EL (cell line): ENCODE measurements at places on chromosomes 6 and 20.
A peak's percentile ranks its signal among the peaks of the same experiment; 100 is the strongest.

- peak; percentile 55 for DNase-seq
Measured at GRCh38 chr20:52103335-52103912, 88.2 kb downstream of the ZFP64 start.

DNA sequence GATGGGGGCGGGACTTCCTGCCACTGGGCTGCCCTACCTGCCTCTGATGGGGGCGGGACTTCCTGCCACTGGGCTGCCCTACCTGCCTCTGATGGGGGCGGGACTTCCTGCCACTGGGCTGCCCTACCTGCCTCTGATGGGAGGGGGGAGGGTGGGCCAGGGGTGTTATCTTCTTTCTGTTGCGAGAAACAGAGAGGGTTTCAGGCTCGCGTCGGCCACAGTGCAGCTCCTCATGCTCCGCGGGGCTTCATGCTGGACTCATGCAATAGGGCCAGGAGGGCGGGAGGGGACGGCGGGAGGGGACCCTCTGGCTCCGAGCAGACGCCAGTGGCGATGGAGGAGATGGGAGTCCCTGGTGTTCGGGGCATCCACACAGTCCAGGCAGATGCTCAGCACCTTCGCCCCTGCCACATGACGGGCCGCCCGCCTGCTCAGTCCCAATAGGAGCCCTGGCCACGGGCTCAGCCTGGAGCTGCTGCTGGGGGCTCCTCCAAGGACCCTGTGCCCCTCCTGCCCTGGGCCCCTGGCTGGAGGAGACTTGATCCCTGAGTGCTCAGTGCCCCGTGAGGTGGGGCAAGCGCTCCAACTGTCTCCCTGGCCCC lies 48.8 kb upstream of the CHRNA4 start:
- DNase-seq, result no peak

DNA sequence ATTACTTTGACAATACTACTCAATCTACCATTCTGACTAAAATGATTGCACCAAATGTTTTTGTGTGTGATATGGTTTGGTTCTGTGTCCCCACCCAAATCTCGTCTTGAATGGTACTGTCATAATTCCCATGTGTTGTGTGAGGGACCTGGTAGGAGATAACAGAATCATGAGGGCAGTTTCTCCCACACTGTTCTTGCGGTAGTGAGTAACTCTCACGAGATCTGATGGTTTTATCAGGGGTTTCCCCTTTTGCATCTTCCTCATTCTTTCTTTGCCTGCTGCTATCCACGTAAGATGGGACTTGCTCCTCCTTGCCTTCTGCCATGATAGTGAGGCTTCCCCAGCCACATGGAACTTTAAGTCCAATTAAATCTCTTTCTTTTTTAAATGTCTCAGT lies 20.8 kb downstream of the SYCP2 start:
- DNase-seq, result no peak

DNA sequence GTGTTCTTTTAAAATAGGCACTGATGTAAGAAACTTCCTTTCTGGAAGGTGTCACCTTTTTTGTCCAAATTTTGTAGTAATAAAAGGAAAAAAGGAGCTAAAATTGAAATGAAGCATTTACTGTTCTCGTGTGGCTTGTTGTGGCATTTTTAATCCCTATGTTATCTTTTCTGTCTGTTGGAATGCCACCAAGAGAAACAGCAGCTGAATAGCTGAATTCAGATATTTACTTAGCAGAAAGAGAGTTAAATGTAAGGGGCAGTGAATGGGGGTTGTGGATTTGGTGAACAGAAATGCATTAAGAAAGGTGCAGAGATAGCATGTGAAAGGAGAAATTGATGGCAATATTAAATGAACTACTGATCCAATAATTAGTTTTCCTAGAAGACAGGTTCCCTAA lies 573.6 kb upstream of the EPHA7 start:
- no peak for DNase-seq

DNA sequence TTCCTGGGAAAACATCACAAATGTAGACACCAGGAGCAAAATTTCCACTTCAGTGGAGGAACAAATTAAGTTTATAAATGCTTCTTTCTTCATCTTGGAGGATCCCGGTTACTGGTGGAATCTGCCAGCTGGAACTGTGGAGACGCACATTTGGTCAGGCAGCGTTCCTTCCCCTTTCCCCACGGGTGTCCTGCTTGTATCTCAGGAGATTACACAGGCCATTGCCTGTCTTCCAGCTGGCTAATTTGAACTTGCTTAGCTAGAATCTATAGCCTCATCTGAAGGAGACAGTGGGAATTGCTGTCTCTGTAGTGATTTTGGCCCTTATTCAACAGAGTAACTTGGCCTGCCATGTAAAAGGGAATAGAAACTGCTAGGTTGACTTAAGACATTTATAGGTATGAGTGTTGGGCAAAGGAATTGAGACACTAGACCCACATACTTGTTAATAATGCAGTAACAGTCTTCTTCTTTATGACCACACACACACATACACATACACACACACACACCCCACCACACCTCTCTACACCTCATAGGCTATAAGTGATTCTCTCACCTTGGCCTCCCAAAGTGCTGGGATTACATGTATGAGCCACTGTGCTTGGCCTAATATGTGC lies 34.4 kb downstream of the TSBP1 start:
- DNase-seq, result no peak

- no peak for DNase-seq
Measured at GRCh38 chr6:153123801-153124200, 7.3 kb downstream of the RGS17 start.

GRCh38 chr20:56483970-56484369 lies 15.5 kb downstream of the RTF2 start:
- DNase-seq, result no peak

DNA sequence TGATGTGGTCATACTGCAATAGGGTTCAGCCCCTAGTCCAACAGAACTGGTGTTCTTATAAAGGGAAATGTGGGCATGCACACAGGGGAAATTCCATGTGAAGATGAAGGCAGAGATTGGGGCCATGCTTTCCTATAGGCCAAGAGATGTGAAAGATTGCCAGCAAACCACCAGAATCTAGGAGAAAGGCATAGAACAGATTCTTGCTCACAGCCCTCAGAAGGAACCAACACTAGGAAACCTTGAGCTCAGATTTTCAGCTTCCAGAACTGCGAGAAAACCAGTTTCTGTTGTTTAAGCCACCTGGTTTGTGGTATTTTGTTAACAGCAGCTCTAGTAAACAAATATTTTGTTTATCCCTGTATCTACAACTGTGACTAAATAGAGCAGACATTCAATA lies 197.6 kb upstream of the CITED2 start:
- no peak for DNase-seq

DNA sequence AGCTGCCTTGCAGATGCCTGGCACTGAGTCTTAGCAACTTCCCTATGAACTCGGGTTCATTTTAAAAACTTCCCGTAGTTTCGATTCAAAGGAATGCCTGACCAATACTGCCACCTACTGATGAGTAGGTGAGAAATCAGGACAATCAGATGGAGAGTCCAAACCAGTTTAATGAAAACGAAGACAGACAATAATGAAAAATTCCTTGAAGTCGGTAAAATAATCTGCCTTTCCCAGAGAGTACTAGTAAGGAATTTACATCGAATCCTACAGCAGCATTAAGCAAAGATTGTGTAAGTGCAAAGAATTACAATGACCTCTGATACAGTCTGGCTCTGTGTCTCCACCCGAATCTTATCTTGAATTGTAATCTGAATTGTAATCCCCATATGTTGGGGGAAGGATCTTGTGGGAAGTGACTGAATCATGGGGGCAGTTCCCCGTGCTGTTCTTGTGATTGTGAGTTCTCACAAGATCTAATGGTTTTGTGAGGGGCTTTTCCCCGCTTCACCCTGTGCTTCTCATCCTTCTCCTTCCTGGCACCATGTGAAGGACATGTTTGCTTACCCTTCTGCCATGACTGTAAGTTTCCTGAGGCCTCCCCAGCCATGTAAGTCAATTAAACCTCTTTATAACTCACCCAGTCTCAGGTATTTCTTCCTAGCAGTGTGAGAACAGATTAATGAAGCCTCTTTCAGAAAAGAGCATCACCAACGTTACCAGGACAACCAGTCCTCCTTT lies 134.4 kb downstream of the ARHGAP18 start:
- peak; percentile 72 for DNase-seq

- DNase-seq, result no peak
Measured at GRCh38 chr6:67883500-67884366, 751.3 kb upstream of the ADGRB3 start.

DNA sequence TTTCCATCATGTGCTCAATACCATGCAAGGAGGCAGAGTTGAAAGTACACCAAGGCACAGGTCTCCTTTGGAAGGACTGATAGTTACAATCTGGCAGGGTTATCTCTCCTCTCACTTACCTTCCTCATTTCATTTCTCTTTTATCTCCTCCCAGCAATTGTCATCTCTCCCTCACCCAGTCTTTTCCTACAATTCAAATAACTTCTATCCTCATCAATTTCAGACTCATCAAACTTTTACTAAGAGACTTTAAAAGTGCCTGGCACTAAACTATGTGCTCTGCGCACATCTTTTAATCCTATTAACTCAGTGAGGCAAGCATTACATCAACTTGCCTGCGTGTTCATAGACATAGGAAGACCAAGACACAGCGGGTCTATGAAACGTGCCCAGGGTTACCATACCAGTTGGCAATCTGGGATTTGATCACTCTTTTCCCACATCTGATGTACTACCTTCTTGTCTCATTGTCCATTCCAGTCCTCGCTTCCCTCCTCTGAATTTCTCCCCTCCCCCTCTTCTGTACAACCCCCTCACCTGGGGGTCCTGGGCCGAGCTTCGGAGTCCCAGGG lies 1.2 kb downstream of the VARS1 start:
- peak; percentile 42 for DNase-seq

- peak; percentile 32 for DNase-seq
Measured at GRCh38 chr6:122322824-122323223, 76.6 kb upstream of the HSF2 start.

- no peak for DNase-seq
Measured at GRCh38 chr6:26545627-26546026, 7.5 kb downstream of the HMGN4 start.

GRCh38 chr6:6604015-6604414 lies 15.5 kb downstream of the LY86 start:
- no peak for DNase-seq

DNA sequence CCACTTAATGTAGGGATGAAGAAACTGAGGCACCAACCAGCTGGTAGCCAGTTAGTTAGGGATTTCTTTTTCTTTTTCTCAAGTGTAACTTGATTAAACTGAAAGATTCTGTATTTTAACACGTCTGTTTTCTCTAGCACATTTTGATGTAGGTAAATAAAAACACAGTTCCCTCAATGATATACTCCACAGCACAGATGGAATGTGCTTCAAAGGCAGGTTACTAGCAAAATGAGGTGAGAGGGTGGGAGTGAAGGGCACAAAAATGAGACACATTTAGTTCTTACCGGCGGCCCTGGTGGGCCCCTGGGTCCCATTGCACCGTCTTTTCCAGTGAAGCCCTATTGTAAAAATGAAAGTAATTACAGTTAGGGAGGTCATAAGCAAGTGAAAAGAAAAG lies 108.9 kb downstream of the COL12A1 start:
- no peak for DNase-seq

- peak; percentile 47 for DNase-seq
Measured at GRCh38 chr6:168937054-168937453, 316.6 kb downstream of the THBS2 start.

DNA sequence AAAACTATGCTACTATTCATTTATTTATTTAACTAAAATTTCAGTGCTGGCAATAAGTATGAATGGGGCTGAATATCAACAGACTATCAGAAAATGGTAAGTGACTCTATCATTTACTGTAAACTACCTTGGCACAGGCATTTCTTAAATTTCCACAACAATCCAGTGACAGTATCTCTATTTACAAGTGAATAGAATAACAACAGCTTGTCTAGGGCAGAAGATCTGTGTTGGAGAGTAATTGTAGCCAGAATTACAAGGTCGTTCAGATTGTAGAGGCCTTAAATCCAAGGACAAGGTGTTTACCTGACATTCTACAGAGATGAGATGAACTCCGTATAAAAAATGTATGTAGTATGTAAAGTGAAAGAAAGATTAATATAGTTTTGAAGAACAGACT lies 193.8 kb upstream of the SIM1 start:
- DNase-seq, result no peak
